ENCODE measurements at places on chromosomes 1 and 21.

- DNase-seq: no peak
These were observed at the start of gene OLFML3 for GRCh38 chr1:113978863-113979702. Gene OLFML3, plus strand, starts transcription at chr1:113979474. Its CDS starts 43 bp downstream, at chr1:113979517.

GRCh38 chr21:45180246-45180599, 105.8 kb downstream of the ADARB1 start:
- no peak for DNase-seq

DNA sequence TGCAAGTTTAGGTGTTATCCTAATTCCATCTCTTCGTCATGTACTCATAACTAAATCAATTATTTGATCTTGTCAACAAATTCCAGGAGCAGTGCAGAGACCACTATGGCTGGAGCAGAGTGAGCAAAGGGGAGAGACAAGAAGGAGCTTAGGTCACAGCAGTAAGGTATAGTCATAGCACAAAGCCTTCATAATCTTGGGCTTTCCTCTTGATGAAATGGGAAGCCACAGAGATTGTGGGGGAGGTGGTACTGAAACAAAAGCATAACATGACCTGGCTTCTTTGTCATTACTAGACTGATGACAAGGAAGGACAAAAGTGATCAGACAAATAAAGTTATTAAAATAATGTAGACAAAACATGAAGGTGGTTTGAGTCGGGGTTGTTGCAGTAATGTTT, 60.1 kb upstream of the PTGS2 start:
- DNase-seq: no peak

DNA sequence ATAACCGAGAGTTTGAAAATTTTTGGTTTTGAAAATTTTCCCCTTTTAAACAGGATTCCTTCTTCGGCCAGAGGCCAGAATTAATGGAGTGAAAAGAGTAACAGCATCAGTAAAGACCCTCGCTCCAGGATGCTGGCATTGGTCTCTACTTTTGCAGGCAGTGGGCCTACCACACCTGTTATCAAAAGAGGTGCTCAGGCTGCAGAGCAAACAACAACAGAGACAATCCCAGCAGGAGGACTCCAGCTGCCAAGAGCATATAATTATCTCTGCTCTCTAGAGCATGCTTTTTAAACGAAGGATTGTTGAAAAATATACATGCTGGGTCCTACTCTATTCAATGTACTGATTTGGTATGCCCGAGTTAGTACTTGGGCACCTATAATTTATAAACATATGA, 1048.5 kb downstream of the PLA2G4A start:
- DNase-seq: no peak

DNA sequence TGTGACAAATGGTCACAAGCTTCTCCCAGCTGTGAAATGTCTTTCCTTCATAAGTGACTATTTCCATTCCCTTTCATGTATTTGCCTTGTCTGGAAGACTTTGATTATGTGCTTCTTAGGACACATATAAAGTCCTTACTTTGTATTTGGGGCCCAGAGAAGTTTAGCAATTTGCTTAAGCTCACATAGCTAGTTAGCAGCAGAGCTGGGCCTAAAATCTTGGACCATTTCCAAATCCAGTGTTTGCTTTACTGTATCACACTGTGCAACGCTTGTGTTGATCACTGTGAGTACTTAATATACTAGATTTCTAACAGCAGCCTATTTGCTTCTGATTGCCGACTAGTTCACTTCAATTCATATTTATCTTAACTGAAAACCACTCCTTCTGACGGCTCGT, 2.2 kb upstream of the KCNA3 start:
- no peak for DNase-seq

- DNase-seq: no peak
These were observed 5.4 kb downstream of the CCDC190 start for GRCh38 chr1:162855461-162856150.

- DNase-seq: no peak
These were observed 86.1 kb downstream of the TGFBR3 start for GRCh38 chr1:91799863-91800262.

DNA sequence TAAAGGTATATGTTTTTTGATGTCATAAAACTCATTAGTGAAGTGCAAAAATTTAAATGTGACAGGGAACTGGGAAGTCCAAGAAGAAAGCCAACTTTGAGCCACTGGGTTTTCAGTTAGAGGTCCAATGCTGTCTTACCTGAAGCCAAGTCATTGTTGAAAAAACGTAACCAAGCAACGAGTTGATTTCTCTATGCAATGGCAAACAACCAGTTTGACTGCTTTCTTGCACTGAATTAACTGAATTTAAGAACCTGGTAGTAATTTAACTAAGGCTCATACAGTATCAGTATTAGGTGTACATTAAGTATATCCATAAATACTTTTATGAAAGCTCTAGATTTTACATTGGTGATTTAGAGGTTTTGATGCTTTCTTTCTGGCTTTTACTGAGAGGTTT, 20.2 kb upstream of the S1PR1 start:
- no peak for DNase-seq

DNA sequence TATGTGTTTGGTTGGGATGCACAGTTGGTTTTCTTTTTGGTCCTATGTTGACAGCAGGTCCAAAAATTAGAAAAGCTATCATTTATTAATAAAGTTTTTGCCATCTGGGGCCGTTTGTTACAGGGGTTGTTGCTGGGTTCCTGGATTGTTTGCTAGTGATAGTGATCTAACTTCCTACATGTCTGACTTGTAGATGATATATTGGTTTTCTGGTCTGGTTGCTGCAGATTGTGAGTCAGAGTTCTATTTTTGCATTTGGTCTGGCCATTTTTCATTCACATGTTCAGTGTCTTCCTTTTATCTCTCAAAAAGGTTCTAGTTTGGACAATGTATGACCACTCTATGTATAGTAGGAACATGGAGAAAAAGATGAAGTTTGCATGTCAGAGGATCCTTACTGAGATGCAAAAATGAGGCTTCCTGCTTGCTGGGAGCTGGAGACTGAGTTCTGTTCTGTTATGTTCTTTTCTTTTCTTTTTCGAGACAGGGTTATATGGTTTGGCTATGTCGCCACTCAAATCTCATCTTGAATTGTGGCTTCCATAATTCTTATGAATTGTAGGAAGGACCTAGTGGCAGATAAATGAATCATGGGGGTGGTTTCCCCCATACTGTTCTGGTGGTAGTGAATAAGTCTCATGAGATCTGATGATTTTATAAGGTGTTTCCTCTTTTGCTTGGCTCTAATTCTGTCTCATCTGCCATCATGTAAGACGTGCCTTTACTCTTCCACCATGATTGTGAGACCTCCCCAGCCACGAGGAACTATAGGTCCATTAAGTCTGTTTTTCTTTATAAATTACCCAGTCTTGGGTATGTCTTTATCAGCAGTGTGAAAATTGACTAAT, 4.2 kb upstream of the NVL start:
- DNase-seq: no peak

DNA sequence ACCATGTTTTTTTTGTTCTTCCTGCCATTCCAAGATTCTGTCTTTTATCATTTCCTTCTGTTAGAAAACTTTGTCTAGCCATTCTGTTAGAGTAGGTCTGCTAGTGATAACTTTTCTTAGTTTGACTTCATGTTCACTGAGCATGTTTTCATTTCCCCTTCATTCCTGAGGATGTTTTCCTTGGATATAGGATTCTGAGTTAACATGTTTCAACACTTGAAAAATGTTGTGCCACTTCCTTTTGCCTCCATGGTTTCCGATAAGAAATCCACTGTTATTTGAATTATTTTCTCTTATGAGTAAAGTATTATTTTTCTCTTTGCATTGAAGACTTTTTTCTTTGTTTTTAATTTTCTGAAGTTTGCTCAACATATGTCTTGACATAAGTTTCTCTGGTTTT, 66.7 kb downstream of the ATP1A1 start:
- no peak for DNase-seq
